ENCODE measurements at places on chromosomes 1 and 21.
A peak's percentile ranks its signal among the peaks of the same experiment; 100 is the strongest.

DNA sequence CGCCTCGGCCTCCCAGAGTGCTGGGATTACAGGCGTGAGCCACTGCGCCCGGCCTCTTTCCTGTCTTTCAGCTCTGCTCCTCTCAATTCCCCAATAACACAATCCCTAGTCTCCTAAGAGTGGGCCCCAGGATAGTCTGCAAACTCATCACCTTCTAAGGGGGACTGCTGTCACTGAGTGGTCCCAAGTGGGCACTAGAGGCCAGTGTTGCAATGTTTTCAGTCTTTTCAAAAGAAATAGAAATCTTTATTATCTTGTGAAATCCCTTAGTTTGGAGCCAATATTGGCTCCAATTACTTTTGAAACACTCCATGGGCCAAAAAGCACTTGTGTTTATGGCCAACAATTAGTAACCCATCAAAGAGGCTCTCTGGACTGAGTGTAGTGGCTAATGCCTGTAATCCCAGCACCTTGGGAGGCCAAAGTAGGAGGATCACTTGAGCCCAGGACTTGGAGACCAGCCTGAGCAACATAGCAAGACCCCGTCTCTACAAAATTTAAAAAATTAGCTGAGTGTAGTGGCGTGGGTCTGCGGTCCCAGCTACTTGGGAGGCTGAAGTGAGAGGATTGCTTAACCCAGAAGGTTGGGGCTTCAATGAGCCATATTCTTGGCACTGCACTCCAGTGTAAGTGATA lies 28.6 kb upstream of the ZNF697 start:
- DNase-seq = no peak

GRCh38 chr1:6445062-6445763 lies 20.6 kb downstream of the ESPN start:
- no peak for DNase-seq

DNA sequence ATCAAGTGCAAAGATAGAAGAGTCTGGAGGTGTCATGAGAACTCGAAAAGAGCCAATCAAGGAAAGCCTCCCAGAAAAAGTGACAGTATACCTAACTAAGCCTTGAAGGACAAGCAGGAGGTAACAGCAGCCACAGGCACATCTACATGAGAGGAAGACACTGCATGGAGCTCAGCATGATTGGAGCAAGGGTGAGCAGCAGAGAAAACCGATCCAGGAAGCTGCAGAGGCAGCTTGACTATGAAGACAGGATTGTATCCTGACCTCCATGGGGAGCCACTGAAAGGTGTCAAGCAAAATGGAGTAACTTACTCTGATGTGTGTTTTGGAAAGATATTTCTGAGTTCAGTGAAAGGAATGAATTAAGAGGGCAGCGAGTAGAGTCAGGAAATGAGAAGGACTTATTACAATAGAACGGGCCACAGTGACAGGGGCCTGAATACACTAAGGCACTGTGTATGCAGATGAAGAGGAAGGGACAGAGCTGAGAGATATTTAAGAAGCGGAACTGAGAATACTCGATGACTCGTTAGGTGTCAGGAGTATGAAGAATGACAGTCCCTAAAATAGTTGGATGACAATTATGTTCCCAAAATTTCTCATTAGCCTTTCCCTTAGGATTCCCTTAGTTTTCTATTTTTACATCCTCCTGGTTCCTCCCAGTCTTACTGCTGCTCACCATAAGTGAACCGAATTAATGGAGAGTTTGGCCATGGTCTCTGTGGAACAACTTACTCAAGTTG lies 139.3 kb upstream of the NFIA start:
- no peak for DNase-seq

DNA sequence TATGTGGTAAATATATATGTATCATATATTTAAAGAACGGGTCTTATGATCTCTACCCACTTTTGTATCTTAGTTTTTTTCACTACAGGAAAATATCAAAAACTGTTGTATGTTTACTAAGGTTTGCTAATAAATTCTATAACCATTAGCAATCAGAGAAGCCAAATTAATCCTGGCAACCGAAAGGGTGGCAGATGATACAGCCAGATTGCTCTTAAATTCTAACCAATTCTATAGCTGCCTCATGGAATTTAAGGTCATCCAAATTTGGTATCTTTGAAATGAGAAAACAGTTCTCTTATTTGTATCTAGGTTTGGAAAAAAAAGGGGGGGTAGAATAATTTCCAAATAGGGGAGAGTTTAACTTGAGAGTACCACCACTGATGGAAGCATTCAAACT lies 591.2 kb downstream of the SMYD3 start:
- DNase-seq = no peak

GRCh38 chr1:115594600-115594999 lies 47.2 kb upstream of the VANGL1 start:
- DNase-seq = no peak

DNA sequence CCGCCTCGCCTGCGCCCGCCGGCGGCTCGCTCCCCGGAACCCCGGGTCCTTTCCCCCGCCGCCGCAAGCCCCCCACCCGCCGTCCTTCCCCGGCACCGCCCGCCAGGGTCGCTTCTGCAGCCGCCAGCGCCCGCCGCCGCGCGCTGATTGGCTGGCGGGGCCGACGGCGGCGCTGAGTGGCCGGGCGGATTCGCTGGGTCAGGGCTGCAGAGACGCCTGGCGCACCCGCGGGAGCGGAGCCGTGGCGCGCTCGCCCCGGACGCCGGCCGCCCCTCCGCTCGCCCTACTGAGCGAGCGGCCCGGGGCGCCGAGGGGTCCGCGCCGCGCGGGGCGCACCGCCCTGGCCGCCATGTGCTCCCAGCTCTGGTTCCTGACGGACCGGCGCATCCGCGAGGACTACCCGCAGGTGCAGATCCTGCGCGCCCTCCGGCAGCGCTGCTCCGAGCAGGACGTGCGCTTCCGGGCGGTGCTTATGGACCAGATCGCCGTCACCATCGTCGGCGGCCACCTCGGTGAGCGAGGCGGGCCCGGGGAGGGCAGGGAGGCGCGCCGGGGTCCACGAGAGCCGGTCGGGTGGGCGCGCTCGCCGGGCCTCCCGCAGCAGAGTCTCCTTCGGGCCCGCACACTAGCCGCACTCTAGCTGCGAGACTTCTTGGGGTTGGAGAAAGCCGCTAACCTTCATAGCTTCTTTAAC lies at the start of gene RIMKLA:
TSS of gene RIMKLA (plus strand) at position 207 of the 694 bp plus-strand sequence. CDS start at position 350, 143 bp downstream.
- peak; percentile 58 for DNase-seq

DNA sequence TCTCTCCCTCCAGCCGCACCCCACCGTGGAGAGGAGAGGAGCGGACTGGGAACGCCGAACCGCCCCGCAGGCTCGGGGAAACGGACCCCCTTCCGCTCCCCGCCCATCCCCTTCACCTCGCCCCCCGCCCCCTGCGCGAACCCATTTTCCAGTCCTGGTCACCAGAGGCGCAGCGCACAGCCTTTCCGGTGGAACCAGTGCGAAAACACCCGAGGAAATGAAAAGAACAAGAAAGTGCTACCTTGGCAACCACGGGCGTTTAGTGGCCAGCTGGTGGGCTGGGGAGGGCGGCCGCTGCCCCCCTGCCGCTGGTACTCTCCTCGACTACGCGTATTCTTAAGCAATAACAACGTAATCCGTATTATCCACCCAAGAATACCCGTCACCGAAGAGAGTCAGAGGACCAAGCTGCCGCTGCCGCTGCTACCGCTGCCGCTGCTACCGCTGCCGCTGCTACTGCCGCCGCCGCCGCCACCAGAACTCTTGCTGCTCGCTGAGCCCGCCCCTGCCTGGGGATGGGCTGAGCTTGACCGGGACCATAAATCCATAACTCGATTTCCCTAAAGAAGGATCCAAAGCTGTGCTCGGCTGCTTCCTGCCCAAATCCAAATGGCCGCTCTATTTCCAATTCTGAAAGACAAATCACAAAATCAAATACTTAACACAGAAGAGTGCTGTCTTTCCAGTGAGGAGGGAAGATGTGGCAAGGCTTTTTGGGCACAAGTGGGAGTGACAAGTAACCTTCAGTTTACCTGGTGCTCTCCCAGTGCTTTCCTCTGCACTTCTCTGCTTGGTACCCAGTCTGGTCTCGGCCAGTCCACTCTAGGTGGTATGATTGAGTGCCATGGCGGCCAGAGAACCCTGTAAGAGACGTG lies 125.2 kb upstream of the DPYD start:
- DNase-seq = no peak

DNA sequence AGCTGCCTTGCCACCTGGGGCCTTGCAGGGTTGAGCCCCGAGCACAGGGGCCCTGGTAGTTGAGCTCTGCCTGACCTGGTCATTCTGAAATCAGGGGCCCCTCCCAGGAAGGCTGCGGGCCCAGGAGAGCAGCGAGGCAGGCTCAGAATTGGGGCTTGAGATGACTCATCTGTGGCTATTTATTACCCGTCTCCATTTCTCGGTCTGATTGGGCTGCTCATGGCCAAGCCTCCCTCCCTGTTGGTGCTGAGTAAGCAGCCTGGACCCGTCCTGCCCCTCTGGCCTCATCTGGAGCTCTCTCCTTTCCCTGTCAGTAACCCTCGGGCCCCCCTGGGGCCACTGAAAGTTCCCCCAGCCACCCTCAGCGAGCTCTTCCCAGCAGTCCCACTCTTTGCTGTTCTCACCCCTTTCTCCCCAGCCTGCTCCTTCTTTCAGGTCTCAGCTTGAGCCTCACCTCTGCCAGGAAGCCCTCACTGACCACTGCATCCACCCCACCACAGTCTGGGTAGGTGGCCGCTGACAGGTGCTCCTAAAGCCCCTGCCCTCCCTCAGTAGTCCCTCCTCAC lies 11.0 kb upstream of the TNFRSF8 start:
- peak; percentile 38 for DNase-seq

- DNase-seq = no peak
Measured at GRCh38 chr1:46413596-46413985, 19.5 kb downstream of the FAAH start.

DNA sequence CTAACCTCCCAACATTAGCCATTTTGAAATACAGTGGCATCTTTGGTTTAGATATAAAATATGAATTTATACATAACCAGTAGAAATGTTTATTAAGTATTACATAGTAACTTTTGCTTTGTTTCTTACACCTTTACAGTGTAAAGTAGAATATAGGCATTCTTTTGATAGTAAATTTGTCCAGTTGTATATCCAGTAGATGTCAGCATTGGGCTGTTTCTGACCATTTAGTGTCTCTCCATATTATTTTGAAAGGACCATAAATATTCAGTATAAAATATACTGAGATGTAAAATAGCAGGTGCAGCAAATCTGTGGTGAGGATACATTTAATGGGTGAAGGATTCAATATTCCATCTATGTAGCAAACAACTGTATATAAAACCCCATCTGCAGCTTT lies 115.8 kb upstream of the ZRANB2 start:
- DNase-seq = no peak

- DNase-seq = no peak
Measured at GRCh38 chr1:26282401-26282918, 2.6 kb downstream of the SH3BGRL3 start.

DNA sequence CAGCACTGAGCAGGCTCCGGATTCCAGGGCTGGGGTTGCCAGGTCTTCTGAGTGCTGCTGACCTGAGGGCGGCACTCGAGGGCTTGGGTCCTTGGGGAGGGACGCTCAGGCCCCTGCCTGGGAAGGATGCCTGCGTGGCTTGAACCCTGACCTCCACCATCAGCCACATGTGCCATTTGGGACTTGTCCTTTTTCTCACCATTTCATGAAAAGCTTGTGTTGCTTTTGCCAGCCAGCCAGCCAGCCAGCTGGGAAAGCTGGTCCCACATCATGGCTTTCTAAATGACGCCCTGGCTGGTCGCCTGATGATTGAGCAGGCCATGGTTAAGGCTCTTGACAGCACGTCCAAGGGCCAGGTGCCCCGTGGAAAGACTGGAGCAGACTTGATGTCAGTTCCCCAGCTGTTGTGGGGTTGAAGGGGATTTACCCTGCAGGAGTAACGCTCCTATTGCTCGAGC lies 168.7 kb downstream of the CAMTA1 start:
- DNase-seq = no peak

Data from hypothalamus (tissue), 51 donors.